ENCODE measurements at places on chromosomes 5 and 9. TPM values are rescaled to one million over a fixed set of nuclear protein-coding genes. Genes with fewer than 3 reads are reported as not detected.

The GFI1B gene
- polyA plus RNA-seq = 0.87 TPM

The ABLIM3 gene
- 5.8 TPM for polyA plus RNA-seq

The F2RL2 gene
- polyA plus RNA-seq = 0.60 TPM

The SHISAL2B gene
- not detected for polyA plus RNA-seq

The ARSI gene
- 0.63 TPM for polyA plus RNA-seq

The INSL4 gene
- not detected for polyA plus RNA-seq

The MRPS2 gene
- polyA plus RNA-seq = 61.6 TPM

The SLIT3 gene
- polyA plus RNA-seq = 0.23 TPM

The TRAF1 gene
- polyA plus RNA-seq = 0.60 TPM

The TTC39B gene
- polyA plus RNA-seq = 7.4 TPM

The PCDHGA2 gene
- polyA plus RNA-seq = not detected

The EXOSC3 gene
- 13.8 TPM for polyA plus RNA-seq

The TAF11L5 gene
- polyA plus RNA-seq = not detected

The NDUFB6 gene
- 41.7 TPM for polyA plus RNA-seq

The ANGPTL2 gene
- polyA plus RNA-seq = 0.69 TPM

The OTULINL gene
- 21.1 TPM for polyA plus RNA-seq

The CD274 gene
- polyA plus RNA-seq = 1.4 TPM

The EQTN gene
- polyA plus RNA-seq = not detected

The DMGDH gene
- polyA plus RNA-seq = not detected

The ADAMTSL2 gene
- 1.8 TPM for polyA plus RNA-seq

Measured in sigmoid colon (tissue), 7 donors.